ENCODE measurements at places on chromosomes 3 and 15. TPM values are rescaled to one million over a fixed set of nuclear protein-coding genes. Genes with fewer than 3 reads are reported as not detected.

- DNase-seq: peak; percentile 15
Measured at GRCh38 chr15:71329497-71330260, 214.4 kb downstream of the THSD4 start.

DNA sequence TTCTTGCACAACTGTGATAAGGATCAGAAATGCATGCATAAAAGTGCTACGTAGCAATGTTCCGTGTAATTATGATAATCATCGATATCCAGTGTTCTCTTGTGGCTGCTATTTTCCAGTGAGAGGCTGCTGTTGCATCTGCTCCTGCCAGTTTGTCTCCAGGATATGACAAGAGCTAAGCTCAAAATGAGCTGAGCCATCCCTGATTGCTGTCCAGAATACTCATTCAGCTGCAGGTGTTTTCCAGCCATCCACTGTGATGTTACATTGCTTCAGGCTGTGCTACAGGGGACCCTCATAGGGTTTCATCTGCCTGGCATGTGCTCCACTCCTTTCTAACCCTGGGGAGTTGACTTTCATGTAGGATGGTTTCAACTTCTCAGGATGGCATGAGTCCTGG is 976.0 kb downstream of the ROBO1 start:
- DNase-seq: no peak

GRCh38 chr3:123096731-123097130 is 29.9 kb downstream of the PDIA5 start:
- no peak for DNase-seq

The C3orf70 gene
- total RNA-seq: 22.7 TPM

- DNase-seq: no peak
Measured at GRCh38 chr15:40008061-40008765, 30.8 kb downstream of the SRP14 start.

DNA sequence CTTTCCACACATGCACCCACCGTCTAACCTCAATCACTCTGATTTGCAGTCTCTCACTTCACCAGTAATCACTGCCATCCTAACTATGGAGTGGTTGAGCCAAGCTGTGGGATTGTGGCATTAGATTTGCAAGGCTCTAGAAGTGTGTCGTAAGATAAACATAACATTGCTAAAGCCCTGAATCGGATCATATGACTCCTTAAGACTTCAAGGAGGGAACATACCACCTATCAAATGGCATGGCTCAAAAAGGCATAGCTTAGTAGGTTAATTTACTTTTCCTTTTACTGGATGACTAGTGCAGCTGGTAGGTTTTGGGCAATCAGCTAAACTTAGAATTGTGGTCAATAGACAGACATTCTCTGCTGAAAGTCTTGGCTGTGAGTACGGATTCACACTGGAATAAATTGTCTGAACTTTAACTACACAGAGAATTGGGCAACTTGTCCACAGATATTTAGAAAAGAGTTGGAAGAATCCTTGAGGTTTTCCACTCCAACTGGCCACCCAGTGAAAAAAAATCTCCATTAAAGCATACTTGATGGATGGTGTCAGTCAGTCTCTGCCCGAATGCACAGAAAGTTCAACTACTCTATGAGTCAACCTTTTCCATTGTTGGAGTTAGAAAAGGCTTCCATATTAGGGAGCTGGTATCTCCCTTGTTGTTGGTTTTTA is 476.7 kb upstream of the CBLB start:
- DNase-seq: no peak

DNA sequence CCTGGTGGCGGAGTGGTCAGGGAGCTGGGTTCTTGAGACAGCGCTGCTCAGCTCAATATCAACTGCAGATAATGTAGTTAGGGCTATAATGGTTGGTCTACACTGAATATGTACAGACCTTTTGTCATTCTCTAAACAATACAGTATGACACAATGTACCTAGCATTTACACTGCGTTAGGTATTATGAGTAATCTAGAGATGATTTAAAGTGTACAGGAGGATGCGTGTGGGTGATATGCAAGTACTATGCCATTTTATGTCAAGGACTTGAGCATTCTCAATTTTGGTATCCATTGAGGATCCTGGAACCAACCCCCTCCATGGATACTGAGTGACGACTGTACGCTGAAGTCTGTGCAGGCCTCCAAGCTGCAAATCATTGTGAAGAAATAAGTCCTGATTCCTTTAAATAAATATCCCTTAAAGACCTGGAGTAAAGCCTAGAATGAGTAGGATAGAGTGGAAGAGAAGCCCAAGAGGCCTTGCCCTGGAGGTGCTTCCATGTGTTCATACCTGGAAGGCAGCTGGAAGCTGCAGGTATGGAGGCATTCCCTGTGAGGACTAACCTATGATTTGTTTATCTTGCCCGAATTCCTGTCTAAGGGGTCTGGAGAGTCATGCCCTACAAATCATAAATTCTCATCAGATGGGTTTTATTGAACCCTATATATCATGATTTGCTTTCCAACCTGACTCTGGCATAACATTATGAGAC is 15.7 kb upstream of the RTP1 start:
- DNase-seq: no peak

The XCR1 gene
- not detected for total RNA-seq

GRCh38 chr3:78322780-78323179 is 1282.9 kb downstream of the ROBO2 start:
- no peak for DNase-seq

The ZNF620 gene
- total RNA-seq: 2.8 TPM

The NMB gene
- 2.9 TPM for total RNA-seq

DNA sequence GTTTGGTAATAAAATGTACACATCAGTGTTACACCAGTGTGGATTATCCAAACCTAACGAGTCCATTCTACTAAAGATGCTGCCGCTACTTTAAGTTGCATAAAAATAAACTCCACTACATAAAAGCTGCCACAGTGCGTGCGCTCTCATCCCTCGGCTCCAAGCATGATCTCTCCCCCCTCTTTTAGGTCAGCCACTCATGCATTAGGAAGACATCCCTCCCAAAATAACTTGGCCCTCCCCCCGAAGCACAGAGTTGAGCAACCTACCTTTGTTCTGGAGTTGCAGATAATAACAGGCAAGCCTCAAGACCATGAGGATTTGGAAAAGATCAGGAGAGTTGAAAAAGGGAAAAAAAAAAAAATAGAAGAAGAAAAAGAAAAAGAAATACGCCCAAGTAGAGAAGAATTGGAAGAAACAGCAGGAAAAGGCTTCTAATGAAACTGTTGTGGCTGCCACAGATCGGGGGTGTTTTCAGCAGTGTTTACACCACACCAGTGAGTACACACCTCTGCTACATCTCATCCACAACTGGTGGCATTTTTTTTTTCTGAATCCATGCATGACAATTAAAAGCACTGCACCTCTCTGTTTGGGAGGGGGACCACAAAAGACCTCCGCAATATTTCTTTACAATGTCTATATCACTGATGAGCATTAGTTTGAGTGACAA is 339.2 kb downstream of the FOXP1 start:
- no peak for DNase-seq

DNA sequence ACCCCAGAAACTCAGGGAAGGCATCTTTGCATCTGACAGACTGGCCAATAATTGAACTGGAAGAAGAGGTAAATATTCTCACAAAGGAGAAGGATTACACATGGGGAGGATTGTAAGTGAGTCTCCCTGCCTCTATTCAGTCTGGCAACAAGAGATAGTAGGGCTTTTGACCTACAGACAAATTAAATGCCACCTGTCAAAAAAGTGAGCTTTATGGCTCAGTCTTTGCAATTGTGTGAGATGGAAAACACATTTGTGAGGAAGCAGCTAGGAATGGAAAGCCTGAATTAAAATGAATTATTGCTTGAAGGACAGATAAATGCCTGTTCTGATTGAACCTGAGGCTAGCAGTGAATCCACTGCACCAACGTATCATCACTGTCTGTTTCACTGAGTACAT is 173.3 kb upstream of the GOLIM4 start:
- no peak for DNase-seq

The CTXND1 gene
- total RNA-seq: not detected

The GPR62 gene
- total RNA-seq: not detected

The TMEM42 gene
- 3.0 TPM for total RNA-seq

DNA sequence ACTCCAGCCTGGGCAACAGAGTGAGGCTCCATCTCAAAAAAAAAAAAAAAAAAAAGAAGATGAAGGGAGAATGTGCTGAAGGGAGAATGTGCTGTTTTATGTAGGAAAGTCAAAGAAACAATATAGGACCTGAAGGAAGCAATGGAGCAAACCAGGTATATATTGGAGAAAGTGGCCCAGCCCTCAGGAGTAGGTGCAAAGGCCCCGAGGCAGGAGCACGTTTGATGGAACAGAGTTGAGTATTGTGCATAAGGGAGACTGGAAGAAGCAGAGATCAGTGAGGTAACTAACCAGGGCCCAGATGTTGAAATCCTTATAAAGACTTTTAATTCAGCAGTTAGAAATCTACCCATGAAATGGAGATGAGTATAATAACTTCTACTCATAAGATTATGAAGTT is 79.6 kb downstream of the MAP2K5 start:
- no peak for DNase-seq

The PLSCR5 gene
- total RNA-seq: not detected

- DNase-seq: no peak
Measured at GRCh38 chr15:27463525-27464088, 492.6 kb downstream of the GABRG3 start.

DNA sequence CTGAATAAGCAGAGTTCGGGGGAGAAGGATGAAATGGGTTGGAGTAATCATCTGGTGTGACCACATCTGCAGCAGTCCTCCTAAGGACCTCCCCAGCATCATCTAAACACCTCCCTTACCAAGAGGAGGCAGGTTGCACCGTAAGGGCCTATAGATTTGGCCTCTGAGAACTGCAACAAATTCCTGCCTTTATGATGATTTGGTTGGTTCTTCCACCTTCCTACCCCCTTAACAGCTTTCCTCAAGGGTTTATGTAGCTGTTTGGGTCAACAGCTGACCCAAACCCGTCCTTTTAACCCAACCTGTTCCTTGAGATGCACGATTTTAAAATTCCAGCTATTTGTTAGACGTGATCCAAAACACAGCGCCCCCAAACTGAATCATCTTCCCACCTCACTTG is 58.2 kb downstream of the AAGAB start:
- no peak for DNase-seq

The FBXL22 gene
- total RNA-seq: 62.1 TPM

Data from thoracic aorta (tissue), 2 donors.